ENCODE measurements at places on chromosomes 6 and 20.

DNA sequence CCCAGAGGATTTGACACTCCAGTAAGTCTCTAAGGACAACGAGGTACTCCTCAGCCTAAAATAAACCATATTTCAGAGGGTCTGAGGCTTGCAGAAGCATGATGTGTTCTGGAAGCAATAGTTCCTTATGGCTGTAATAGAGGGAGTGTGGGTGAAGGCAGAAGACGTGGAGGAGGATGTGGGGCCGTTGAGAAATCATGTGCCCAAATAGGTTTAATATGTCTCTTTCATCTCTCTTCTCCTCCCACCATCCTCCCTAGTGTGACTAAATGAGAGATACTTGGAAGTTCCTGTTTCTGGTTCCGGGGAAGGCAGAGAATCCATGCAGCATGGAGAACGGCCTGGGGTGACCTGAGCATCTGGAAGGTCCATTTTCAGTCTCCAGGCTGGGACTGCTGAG lies 174.0 kb upstream of the RSPO3 start:
- DNase-seq = no peak

- DNase-seq = no peak
Measured at GRCh38 chr6:137024237-137024990, 20.4 kb downstream of the IL20RA start.

- no peak for DNase-seq
Measured at GRCh38 chr6:9307786-9308185, 872.4 kb upstream of the SLC35B3 start.

GRCh38 chr20:5742041-5742440 lies 8.2 kb upstream of the SHLD1 start:
- DNase-seq = no peak

DNA sequence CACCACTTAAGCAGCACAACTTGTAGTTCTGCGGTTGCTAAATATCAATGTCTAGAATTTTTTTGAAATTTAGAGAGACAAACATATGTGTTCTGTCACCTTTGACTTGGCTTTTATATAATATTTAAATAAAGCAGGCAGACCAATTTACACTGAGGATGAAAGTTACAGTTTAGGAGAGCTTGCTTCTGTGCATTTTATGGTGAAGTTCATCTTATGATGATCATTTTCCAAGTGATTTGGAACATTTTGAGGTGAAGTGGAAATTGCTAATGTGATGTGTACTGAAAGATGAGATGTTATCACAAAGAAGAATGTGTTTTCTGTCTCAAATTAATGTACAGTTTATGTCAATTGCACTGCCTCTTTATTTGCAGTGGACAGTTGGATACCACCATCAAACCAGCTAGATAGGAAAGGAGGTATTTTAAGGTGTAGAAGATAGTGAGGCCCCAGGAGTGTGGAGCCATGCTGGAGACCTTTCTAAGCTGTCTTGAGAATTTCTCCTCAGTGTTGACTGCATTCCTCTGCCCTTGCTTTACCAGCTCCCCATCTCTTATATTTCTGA lies 461.9 kb downstream of the UTRN start:
- no peak for DNase-seq

DNA sequence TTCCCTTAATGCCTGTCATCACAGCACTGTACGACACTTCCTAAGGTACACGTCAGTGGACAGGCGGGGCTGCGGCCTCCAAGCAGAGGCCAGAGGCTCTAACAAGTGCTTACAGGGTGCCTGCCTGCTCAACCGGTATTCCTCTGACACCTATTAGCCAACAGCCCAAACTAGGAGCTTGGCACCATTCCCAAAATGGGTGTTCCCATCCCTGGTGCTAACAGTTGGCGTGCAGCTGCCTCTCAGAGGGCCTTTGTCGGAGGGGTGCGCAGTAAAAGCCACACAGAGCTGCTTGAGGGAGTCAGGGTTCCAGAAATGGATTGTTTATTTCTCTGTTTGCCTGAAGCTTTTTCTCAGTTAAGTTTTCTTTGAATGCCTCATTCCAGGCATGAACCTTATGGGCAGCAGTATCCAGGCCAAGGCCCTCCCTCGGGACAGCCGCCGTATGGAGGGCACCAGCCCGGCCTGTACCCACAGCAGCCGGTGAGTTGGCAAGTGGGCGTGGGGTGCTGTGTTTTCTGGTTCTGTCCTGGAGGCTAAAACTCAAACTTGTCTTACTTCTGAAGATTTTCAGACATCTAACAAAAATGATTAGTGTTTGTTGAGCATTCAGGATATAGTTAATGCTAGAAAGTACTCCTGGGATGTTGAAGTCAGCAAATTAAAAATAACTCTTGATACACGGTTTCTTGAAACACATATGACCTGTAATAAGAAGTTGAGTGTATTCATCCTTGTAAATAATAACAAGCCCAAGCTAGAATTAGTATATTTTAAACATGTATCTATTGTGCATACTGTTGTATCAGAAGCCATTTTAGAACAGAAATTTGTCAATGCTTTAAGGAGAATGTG lies 124.7 kb downstream of the TMEM242 start:
- no peak for DNase-seq

DNA sequence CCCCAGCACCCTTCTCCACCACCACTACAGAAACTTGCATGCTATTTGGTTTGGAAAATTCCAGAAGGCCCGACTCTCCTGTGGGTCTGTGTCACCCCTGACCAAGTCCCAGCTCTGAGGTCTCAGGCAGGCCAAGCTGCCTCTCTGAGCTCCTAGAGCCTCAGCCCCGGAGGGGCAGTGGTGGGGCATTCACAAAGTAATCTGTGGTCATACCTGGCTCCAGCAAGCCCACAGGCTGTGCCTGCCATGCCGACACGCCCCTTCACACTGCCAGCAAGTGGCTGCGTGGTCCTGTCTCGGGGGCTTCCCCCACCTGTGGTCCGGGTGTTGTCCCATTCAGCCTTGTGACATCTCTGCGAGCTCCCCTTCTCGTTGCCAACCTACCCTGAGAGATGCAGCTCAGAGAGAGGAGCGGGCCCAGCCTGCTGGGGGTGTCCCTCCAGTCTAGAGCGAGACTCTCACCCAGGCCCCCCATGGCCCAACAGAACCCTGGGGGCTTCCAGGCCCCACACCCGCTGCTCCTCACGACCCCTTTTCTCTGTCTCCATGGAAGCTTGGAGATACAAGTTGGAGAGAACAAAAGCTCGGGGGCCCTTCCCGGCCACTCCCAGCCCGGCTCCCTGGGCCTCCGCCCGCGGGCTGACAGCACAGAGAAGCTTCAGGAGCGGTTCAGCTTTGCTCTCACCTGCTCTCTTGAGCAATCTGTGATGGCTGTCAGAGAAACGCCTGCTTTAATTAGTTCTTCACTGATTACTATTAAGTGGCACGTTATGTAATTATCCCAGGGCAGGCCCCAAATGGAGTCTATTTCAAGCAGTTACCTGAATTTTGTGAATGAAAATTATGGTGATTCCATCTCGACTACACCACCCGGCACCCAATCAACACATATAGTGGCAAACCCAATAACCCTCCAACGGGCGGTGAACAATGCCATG lies 147.7 kb upstream of the PHACTR3 start:
- DNase-seq = no peak

- DNase-seq = no peak
Measured at GRCh38 chr6:121607721-121608120, 172.3 kb downstream of the GJA1 start.

DNA sequence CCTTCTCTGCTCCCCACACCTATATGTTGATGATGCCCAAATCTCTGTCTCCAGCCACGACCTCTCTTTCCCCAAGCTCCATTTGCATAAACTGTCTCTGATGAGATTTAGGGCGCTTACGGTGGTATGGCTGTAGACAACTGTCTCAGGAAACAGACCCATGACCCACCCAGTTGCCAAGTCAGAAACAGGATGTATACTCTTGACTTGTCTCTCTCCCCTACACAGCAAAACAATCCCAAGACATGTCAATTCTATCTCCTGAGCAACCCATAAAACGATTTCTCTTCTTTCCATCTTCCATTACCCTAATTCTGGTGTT lies 13.9 kb downstream of the GNL1 start:
- no peak for DNase-seq

- DNase-seq = no peak
Measured at GRCh38 chr20:44684047-44684967, 30.9 kb upstream of the CCN5 start.

GRCh38 chr6:79672631-79673111 lies 41.5 kb downstream of the SH3BGRL2 start:
- no peak for DNase-seq

GRCh38 chr6:119096721-119097565 lies 18.5 kb upstream of the FAM184A start:
- DNase-seq = no peak

GRCh38 chr6:22632581-22633145 lies 63.3 kb downstream of the HDGFL1 start:
- no peak for DNase-seq

- no peak for DNase-seq
Measured at GRCh38 chr6:169292338-169293124, 38.9 kb upstream of the THBS2 start.

GRCh38 chr20:20761301-20761700 lies 48.9 kb upstream of the RALGAPA2 start:
- DNase-seq = no peak

GRCh38 chr6:45505470-45505869 lies 127.7 kb upstream of the SUPT3H start:
- DNase-seq = no peak

DNA sequence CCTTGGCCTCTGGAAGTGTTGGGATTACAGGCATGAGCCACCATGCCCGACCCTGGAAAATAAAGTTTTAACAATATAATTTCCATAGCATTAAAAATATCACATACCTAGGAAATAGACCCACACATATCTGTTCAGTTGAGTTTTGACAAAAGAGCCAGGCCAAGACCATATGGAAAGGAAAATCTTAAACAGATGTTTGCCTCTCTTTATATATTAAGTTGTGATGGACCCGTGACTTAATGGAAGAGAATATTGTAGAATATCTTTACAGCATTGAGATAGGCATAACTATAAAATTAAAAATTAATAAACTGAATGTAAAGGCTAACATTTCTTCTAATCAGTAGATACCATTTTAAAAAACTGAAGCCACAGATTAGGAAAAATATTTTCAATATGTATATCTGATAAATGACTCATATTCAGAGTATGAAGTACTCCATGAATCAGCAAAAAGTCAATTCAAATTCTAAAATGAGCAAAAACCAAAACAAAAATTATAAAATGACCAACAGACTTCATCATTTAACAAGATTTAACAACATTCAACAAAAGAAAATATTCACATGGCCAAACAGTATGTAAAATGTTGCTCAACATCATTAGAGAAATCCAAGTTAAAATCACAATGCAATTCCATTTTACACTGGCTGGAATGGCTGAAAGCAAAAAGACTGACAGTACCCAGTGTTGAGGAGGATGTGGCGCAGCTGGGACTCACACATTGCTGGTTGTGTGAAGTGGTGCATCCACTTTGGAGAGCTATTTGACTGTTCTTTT lies 43.3 kb downstream of the GTF2H5 start:
- DNase-seq = no peak

- no peak for DNase-seq
Measured at GRCh38 chr20:4112481-4113421, 97.4 kb upstream of the RNF24 start.

DNA sequence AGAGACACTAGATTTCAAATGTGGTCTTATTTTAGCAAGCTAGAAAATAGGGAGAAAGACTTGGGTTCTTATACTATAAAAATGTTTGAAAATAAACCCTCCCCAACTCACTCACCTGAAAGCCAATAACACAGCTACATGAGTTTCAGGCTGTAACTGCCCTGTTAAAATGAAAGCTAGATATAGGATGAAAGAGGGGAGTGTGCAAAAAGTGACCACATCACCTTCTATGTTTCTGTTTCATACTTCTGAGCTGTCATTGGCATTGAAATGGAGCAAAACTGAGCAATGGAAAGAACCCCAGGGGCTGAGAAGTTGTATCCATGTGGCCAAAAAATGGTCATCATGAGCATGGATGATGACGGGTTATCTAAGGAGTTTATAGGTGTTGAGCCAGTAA lies 148.1 kb upstream of the TENT5A start:
- DNase-seq = no peak

DNA sequence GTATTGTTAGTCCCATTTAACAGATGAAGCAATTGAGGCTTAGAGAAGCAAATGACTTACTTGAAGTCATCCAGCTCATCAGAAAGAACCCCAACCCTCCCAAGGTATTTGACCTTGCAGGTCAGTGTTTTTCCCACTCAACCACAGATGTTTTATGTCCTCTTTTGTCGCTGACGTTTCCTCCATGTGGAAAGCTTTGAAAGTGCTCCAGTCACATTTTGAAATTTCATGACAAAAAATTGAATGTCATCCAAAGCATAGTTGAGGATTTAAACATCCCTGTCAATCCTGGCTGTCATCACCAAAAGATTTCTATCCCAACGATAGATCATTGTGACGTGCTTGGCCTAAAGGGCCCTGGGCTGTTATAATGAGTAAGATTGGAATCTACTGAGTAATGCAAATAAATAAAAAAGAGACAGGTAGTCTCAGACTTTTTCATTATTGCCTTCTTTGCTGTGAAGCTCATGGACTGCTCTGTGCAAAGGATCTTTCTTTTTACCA lies 102.7 kb downstream of the TSHZ2 start:
- no peak for DNase-seq

GRCh38 chr6:125987026-125987617 lies 782 bp downstream of the TRMT11 start:
- no peak for DNase-seq

- no peak for DNase-seq
Measured at GRCh38 chr6:15781890-15782289, 119.1 kb upstream of the DTNBP1 start.

DNA sequence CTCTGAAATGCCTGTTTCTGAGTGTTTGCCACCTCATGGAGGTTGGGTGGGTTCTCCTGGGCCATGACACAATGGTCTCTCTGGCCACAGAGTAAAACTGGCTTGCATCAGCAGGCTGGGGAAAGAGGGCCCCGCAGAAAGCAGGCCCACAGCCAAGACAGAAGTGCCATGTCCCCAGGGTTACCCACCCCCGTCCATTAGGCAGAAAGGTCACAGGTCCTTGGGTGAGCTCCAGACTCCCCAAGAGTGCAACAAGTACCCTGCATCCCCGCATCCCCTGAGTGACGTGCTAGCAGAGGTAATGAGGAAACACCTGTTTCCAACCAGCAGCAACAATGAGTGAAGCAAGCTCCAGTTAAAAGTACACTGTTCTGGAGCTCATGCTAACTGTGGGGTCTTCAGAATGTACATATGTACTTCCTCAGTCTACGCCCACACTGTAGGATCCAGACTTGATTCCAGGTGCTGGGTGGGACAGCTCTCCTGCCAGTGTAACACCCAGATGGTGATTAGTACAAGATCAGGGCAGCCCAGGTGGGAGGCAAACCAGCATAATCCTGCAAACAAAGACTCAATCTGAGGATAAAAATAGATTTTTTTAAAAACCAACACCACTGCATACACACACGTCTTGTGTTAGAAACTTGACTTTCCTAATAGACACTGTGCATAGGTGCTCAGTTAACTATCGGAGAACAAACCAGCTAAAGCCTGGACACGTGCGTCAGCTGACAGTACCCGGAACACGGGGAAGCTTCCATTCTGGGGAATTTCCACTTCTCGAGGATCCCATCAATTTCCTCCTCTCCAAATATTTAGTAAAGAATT lies 31.5 kb downstream of the RRBP1 start:
- DNase-seq = no peak
